ENCODE measurements at places on chromosomes 16 and 17.
A peak's percentile ranks its signal among the peaks of the same experiment; 100 is the strongest.

- H3K4me1 ChIP-seq, result peaks cover 13% of the 10 kb centered on the region
- no peak overlapping the region for H3K4me3 ChIP-seq
- no peak overlapping the region for H3K27ac ChIP-seq
- no peaks in the 10 kb centered on the region for H3K36me3 ChIP-seq
- no peak for DNase-seq
Measured at GRCh38 chr17:77838748-77839697, 119.5 kb upstream of the TNRC6C start.

- peaks cover 18% of the 10 kb centered on the region for H3K27me3 ChIP-seq
- peaks cover 1% of the 10 kb centered on the region for H3K4me1 ChIP-seq
- no peak overlapping the region for H3K27ac ChIP-seq
- DNase-seq, result no peak
- no peak overlapping the region for H3K4me3 ChIP-seq
Measured at GRCh38 chr16:747978-748746, 7.4 kb upstream of the CIAO3 start.

DNA sequence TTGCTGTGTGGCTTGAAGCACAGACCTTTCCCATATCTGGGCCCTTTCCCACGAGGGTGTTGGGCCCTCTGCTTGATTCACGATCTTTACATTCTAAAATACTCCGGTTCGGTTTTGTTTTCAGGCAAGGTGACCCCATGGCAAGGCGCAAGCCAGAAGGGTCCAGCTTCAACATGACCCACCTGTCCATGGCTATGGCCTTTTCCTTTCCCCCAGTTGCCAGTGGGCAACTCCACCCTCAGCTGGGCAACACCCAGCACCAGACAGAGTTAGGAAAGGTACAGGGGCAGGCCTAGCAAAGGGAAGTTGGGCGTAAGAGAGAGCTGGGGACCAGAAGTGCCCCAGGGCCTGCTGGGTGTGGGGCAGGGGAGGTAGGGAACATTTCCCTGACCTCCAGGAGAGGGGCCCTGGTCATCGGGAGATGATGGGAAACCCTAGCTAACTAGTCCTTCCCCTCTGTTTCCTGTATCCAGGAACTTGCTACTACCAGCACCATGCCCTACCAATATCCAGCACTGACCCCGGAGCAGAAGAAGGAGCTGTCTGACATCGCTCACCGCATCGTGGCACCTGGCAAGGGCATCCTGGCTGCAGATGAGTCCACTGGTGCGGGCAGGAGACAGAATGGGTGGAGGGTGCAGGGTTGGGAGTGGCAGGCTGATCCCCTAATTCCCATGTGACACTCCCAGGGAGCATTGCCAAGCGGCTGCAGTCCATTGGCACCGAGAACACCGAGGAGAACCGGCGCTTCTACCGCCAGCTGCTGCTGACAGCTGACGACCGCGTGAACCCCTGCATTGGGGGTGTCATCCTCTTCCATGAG lies 1.4 kb downstream of the ALDOA start:
- peak overlapping the region; percentile 87 for H3K4me3 ChIP-seq
- H3K27ac ChIP-seq, result peak overlapping the region; percentile 99
- H3K27me3 ChIP-seq, result no peaks in the 10 kb centered on the region
- peaks cover 43% of the 10 kb centered on the region for H3K4me1 ChIP-seq
- H3K36me3 ChIP-seq, result peaks cover 27% of the 10 kb centered on the region

DNA sequence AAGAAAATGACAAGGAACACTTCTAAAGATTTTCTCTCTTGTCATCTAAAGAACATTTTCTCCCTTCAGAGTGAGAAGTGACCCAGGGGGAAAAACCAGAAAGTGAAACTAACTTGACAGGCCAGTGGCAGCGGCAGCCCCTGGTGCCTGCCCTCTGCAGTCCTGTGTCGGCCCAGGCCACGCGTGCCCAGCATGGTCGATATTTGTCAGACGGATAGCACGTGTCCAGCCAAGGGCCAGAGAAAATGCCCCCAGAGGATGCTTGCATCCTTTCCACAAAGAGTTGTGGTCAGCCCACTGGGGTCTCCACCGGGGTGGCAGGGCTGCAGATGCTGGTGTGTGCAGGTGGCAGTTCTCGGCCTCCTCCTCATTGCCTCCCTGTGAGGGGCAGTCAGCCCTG lies 176.6 kb downstream of the RAB11FIP4 start:
- DNase-seq, result no peak
- H3K27me3 ChIP-seq, result no peaks in the 10 kb centered on the region
- H3K27ac ChIP-seq, result no peak overlapping the region
- H3K36me3 ChIP-seq, result no peaks in the 10 kb centered on the region
- H3K4me3 ChIP-seq, result no peak overlapping the region

GRCh38 chr17:44108440-44109311 lies 14.8 kb downstream of the HDAC5 start:
- no peak for DNase-seq
- H3K27ac ChIP-seq, result no peak overlapping the region
- no peak overlapping the region for H3K4me3 ChIP-seq
- no peaks in the 10 kb centered on the region for H3K27me3 ChIP-seq
- H3K36me3 ChIP-seq, result no peaks in the 10 kb centered on the region

DNA sequence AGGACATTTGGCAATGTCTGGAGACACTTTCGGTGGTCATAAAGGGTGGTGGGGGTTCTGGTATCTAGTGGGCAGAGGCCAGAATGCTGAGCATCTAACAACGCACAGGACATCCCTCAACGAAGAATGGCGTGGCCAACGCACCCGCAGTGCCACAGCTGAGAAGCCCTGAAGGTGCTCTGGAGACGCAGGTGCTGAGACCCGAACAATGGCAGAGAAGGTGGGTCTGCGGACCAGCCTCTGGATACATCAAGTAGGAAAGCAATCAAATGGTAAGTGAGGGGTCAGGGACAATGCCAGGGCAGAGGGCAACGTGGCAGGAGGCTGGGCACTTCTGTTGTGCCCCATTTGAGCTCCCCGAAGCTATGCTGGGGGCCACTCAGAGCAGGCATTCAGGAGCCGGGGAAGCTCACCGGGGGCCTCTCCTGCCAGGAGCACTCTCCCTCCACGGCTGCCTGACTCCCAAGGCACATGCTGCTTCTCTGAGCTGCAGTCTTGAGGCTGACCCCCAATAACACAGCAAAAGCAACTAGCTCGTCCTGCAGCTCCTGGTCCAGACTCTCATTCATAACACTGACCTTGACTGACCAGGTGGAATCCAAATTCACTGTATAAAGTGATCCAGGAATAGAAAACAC lies 26.0 kb downstream of the SPHK1 start:
- no peaks in the 10 kb centered on the region for H3K27me3 ChIP-seq
- peaks cover 12% of the 10 kb centered on the region for H3K4me1 ChIP-seq
- DNase-seq, result no peak
- H3K36me3 ChIP-seq, result peaks cover 3% of the 10 kb centered on the region

DNA sequence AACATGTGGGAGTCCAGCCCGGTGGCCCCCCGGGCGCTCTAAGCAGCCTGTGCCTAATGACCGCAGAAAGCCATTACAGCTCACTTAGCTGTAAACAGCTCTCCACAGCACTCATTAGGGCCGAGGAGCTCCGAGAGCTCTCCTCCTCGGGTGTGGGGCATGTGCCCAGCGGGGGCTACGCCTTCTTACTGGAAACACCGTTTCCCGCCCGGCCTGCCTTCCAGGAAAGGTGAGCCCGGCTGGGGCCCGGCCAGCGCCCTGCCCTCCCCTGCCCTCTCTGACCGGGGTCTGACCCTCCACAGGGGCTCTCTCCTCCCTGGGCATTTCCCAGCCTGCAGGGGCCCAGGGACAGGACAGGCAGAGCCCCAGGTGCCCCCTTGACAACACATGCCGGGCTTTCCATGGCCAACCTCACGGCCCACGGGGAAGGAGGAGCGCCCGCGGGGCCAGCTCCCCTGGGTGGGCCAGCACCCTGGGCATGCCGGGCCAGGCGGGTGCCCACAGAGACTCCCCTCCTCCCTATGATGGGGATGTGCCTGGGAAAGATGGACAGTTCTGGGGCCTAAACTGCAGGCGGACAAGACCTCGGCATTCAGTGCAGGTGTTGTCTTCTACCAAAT lies 72.6 kb downstream of the SDK2 start:
- H3K4me3 ChIP-seq, result no peak overlapping the region
- DNase-seq, result no peak
- peaks cover 13% of the 10 kb centered on the region for H3K4me1 ChIP-seq
- peaks cover 2% of the 10 kb centered on the region for H3K27me3 ChIP-seq
- H3K36me3 ChIP-seq, result no peaks in the 10 kb centered on the region
- H3K27ac ChIP-seq, result no peak overlapping the region

DNA sequence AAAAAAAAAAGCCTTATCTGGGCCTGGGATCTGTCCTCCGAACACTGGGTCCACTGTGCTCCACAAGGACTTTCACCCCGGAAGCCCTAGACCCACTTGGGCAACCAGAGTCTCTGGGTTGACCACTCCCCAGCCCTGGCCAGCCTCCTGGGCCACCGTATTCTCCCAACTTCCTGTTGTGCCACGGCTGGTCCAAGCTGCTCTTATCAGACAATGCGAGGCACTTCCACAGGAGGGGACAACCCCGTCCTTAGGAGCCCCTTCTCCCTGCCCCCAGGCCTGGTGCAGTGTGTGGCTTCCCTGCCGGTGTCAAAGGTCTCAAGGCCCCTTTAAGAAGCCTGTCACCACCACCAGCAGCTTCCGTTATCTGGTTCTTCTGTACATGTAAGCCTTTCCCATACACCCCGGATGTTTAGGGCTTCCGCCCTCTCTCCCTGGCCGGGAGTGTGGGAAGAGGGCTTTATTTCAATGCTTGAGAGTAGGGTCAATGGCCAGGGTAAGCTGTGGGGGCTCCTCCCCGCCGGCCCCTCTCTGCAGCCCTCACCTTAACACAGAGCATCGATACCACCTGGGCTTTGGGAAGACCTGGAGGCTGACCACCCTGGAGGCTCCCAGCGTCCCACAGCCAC lies 313.0 kb downstream of the SEC14L1 start:
- H3K4me3 ChIP-seq, result peak overlapping the region; percentile 46
- H3K27ac ChIP-seq, result peak overlapping the region; percentile 76
- H3K36me3 ChIP-seq, result no peaks in the 10 kb centered on the region
- H3K4me1 ChIP-seq, result peaks cover 78% of the 10 kb centered on the region
- DNase-seq, result no peak

GRCh38 chr17:51479303-51479702 lies 219.0 kb downstream of the UTP18 start:
- H3K36me3 ChIP-seq, result no peaks in the 10 kb centered on the region
- H3K27ac ChIP-seq, result no peak overlapping the region
- DNase-seq, result no peak
- no peaks in the 10 kb centered on the region for H3K4me1 ChIP-seq
- H3K4me3 ChIP-seq, result no peak overlapping the region
- peaks cover 40% of the 10 kb centered on the region for H3K27me3 ChIP-seq

All from mesothelial cell of epicardium (in vitro differentiated cells).